ENCODE measurements at places on chromosomes 3 and 15. TPM values are rescaled to one million over a fixed set of nuclear protein-coding genes. Genes with fewer than 3 reads are reported as not detected.

Gene ZKSCAN7
- 1.7 TPM for total RNA-seq

Gene ZFAND6
- 29.6 TPM for total RNA-seq

Gene LIPH
- not detected for total RNA-seq

Gene LRIG1
- total RNA-seq = 18.3 TPM

DNA sequence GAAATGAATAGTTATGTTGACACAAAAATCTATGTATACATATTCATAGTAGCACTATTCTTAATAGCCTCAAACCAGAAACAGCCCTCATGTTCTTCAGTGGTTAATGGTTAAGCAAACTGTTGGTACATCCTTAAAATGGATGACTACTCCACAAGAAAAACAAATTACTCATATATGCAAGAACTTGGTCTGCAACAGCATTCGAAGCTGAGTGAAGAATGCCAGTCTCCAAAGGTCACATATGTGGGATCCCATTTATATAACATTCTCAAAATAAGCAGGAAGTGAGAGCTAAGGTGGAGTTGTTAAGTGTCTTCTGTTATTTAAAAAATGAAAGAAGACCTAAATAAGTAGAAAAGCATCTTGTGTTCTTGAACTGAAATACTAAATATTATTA is 365.7 kb downstream of the GABRG3 start:
- H3K36me3 ChIP-seq = no peaks in the 10 kb centered on the region
- H3K27me3 ChIP-seq = no peaks in the 10 kb centered on the region
- no peaks in the 10 kb centered on the region for H3K4me1 ChIP-seq
- H3K27ac ChIP-seq = no peak overlapping the region
- H3K4me3 ChIP-seq = no peak overlapping the region
- DNase-seq = no peak

DNA sequence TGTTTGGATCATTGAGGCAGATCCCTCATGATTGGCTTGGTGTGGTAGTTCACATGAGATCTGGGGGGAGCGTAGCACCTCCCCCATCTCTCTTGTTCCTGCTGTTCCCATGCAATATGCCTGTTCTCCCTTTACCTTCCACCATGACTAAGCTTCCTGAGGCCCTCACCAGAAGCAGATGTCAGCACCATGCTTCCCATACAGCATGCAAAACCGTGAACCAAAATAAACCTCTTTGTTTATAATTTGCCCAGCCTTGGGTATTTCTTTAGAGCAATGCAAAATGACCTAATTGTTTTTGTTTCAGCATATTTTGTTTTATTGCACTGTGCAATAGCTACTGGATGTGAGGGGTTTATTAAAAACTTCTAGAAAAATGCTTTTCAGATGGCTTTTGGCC is 56.6 kb upstream of the CHST2 start:
- H3K27me3 ChIP-seq = no peaks in the 10 kb centered on the region
- H3K4me3 ChIP-seq = no peak overlapping the region
- peaks cover 20% of the 10 kb centered on the region for H3K36me3 ChIP-seq
- H3K4me1 ChIP-seq = peaks cover 27% of the 10 kb centered on the region
- no peak overlapping the region for H3K27ac ChIP-seq

DNA sequence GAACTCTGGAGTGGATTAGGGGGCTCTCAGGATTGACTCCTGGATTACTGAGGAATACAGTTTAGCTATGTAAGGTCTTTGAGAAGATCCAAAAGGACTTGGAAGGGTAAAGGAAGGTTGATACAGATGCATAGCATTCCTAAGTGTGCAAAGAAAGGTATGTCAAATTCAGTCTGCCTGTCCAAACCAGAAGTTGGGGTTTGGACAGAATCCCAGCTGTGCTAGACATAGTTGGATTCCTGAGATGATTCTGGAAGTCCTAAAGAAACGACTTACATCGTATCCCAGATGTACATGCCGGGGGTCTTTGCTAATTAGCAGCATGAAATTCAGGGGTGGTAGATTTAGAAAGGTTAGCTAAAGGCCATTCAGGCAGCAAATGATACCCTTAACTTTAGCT is 97.7 kb upstream of the TSPAN3 start:
- H3K4me3 ChIP-seq = no peak overlapping the region
- no peaks in the 10 kb centered on the region for H3K27me3 ChIP-seq
- no peaks in the 10 kb centered on the region for H3K36me3 ChIP-seq
- H3K4me1 ChIP-seq = peaks cover 9% of the 10 kb centered on the region

DNA sequence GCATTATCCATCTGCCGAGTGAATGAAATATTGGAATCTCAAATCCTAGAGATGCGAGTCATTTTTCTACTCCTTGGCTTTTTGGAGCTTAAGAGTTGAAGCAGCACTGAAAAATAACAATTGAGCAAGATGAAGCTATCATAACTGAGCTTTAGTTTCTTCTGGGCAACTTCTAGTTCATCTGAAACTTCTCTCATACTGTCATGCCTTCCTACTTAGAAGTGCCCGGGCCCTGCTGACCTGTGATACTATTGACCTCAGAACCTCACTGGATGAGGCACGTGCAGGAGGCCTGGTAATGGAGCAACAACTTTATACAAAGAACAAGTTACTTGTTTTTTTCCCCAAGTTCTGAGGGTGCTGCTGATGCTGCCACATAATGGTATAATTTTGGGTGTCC is 48.5 kb upstream of the P3H2 start:
- H3K36me3 ChIP-seq = no peaks in the 10 kb centered on the region
- H3K27me3 ChIP-seq = peaks cover 2% of the 10 kb centered on the region
- no peak overlapping the region for H3K27ac ChIP-seq
- peaks cover 8% of the 10 kb centered on the region for H3K4me1 ChIP-seq
- no peak overlapping the region for H3K4me3 ChIP-seq

GRCh38 chr3:98553021-98553563 is 21.3 kb downstream of the GPR15 start:
- no peak for DNase-seq
- H3K4me1 ChIP-seq = peaks cover 57% of the 10 kb centered on the region
- H3K4me3 ChIP-seq = no peak overlapping the region
- no peaks in the 10 kb centered on the region for H3K36me3 ChIP-seq
- H3K27ac ChIP-seq = peak overlapping the region; percentile 30
- H3K27me3 ChIP-seq = peaks cover 5% of the 10 kb centered on the region

- H3K36me3 ChIP-seq = no peaks in the 10 kb centered on the region
- no peak for DNase-seq
- no peak overlapping the region for H3K4me3 ChIP-seq
These were observed 65.8 kb upstream of the CACNA2D3 start for GRCh38 chr3:54056521-54056920.

GRCh38 chr15:68653031-68653635 is 74.3 kb downstream of the CORO2B start:
- H3K36me3 ChIP-seq = no peaks in the 10 kb centered on the region
- DNase-seq = no peak
- H3K4me1 ChIP-seq = no peaks in the 10 kb centered on the region
- no peaks in the 10 kb centered on the region for H3K27me3 ChIP-seq
- H3K27ac ChIP-seq = no peak overlapping the region
- no peak overlapping the region for H3K4me3 ChIP-seq

DNA sequence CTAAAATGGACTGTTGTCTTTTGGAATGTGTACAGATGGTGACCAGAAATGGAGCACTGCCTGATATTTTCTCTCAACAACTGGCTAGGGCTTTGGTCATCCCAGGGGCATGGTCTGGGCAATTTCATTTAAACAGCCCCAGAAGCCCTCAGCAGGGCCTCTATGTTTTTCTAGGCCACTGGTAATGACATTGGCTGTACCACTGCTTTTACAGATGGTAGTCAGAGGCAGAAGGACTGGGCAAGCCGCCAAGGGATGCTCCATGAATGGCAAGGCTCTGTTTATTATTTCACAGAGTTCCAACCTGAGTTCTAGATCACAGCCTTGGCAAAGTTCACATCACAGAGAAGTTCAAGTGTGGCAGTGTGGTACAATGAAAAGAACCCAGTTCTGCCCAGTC is 37.0 kb upstream of the LMCD1 start:
- no peak overlapping the region for H3K27ac ChIP-seq
- H3K4me1 ChIP-seq = no peaks in the 10 kb centered on the region
- peaks cover 8% of the 10 kb centered on the region for H3K27me3 ChIP-seq
- no peak overlapping the region for H3K4me3 ChIP-seq
- H3K36me3 ChIP-seq = no peaks in the 10 kb centered on the region
- no peak for DNase-seq

DNA sequence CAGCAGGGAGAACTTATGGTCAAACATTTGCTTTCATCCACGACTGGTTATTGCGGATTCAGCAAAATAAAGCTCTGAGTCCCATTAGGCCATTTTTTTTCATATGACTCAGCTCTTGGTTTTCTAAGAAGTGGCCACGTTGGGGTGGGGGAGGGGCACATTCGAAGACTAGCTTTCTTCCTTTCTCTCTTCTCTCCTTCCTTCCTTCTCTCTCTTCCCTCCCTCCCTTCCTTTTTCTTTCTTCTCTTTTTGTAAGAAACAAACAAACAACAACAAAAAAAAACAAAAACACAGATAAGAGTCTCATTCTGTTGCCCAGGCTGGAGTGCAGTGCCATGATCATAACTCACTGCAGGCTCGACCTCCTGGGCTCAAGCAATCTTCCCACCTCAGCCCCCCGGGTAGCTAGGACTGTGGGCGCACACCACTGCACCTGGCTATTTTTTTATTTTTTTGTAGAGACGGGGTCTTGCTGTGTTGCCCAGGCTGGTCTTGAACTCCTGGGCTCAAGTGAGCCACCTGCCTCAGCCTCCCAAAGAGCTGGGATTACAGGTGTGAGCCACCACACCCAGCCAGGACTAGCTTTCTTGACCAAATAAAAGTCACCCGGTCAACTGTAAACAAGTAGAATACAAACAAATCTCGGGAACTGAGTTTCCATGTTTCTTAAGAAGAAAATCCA is 41.6 kb downstream of the ABCC5 start:
- H3K4me1 ChIP-seq = no peaks in the 10 kb centered on the region
- H3K4me3 ChIP-seq = no peak overlapping the region
- no peak for DNase-seq
- no peaks in the 10 kb centered on the region for H3K27me3 ChIP-seq

DNA sequence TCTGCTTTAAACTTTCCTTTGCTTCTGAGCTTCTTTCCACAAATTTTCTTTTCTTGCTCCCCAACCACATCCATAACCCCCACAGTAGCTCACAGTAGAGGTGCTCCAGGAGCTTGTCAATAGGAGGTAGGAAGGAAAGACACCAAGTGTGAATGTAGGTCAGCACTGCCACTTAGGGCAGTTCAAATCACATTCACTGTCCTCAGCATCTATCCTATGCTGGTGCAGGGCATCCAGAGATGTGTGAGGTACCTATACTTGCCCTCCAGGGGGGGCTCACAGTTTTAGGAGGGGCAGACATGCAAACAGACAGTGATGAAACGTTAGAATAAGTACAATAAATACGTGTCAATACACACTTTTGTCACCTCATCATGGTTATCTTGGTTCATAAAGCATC is 1.5 kb upstream of the SPSB4 start:
- H3K4me3 ChIP-seq = no peak overlapping the region
- peaks cover 11% of the 10 kb centered on the region for H3K4me1 ChIP-seq
- H3K27me3 ChIP-seq = peaks cover 39% of the 10 kb centered on the region
- no peak overlapping the region for H3K27ac ChIP-seq
- DNase-seq = peak; percentile 23

- DNase-seq = no peak
- H3K27me3 ChIP-seq = no peaks in the 10 kb centered on the region
- H3K27ac ChIP-seq = no peak overlapping the region
- peaks cover 5% of the 10 kb centered on the region for H3K4me1 ChIP-seq
- peaks cover 26% of the 10 kb centered on the region for H3K36me3 ChIP-seq
These were observed 17.8 kb downstream of the DIPK2A start for GRCh38 chr3:143989461-143989860.

DNA sequence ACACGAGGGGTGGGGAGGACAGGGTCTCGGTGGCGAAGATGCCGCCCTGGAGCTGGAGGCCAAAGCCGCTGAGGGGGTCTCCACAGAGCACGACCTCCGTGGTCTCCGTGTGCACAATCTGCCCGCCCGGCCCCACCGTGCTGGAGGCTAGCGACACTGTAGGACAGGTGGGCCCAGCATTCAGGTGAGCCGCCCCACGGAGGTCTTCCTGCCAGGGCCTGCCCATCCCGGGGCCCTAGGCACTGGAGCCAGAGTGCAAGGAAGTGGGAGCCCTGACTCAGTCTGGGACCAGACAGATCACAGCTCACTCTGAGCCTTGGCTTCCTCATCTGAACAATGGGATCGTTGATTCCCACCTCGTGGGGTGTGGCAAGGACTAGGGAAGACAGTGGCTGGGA is 25.8 kb downstream of the GRIP2 start:
- no peak overlapping the region for H3K4me3 ChIP-seq
- H3K36me3 ChIP-seq = no peaks in the 10 kb centered on the region
- no peak for DNase-seq
- H3K4me1 ChIP-seq = no peaks in the 10 kb centered on the region

DNA sequence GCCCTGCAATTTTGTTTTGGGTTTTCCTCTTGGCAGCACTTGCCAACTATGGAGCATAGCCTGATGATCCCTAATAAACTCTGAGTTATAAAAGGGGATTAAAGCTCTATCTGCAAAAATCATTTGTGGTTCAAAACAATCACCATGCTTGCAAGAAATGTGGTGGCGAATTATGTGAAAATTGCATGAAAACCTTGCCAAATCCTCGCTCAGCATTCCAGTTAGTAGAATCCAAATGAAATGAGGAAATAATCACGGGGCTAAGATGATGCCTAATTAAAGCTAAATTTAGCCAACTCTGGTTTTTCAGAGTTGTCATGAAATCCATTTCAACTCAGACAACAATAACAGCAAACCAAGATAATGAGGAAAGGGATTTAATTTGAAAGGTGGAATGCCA is 73.0 kb upstream of the PROK2 start:
- H3K4me3 ChIP-seq = no peak overlapping the region
- H3K27me3 ChIP-seq = peaks cover 7% of the 10 kb centered on the region
- no peaks in the 10 kb centered on the region for H3K36me3 ChIP-seq

- no peaks in the 10 kb centered on the region for H3K36me3 ChIP-seq
- no peaks in the 10 kb centered on the region for H3K4me1 ChIP-seq
- no peak overlapping the region for H3K4me3 ChIP-seq
- no peak overlapping the region for H3K27ac ChIP-seq
- H3K27me3 ChIP-seq = peaks cover 12% of the 10 kb centered on the region
- DNase-seq = no peak
These were observed 171.9 kb downstream of the ERC2 start for GRCh38 chr3:56296361-56296760.

- peaks cover 4% of the 10 kb centered on the region for H3K4me1 ChIP-seq
- no peak overlapping the region for H3K4me3 ChIP-seq
- DNase-seq = no peak
- peaks cover 5% of the 10 kb centered on the region for H3K36me3 ChIP-seq
- no peak overlapping the region for H3K27ac ChIP-seq
These were observed 71.9 kb downstream of the CSNK1G1 start for GRCh38 chr15:64284042-64284441.

GRCh38 chr15:86842199-86842598 is 762.5 kb downstream of the AGBL1 start:
- no peak for DNase-seq
- H3K4me1 ChIP-seq = no peaks in the 10 kb centered on the region
- H3K36me3 ChIP-seq = no peaks in the 10 kb centered on the region

All from activated naive CD4-positive, alpha-beta T cell treated with anti-CD3 and anti-CD28 coated beads for 36 hours (primary cell).